ENCODE measurements at places on chromosomes 7 and 10.

GRCh38 chr7:114649689-114650088, 235.1 kb downstream of the FOXP2 start:
- DNase-seq: no peak

- no peak for DNase-seq
Observed at GRCh38 chr7:139721417-139721816, 56.4 kb downstream of the HIPK2 start.

GRCh38 chr10:115417585-115418265, 324.6 kb downstream of the ATRNL1 start:
- DNase-seq: peak; percentile 42

DNA sequence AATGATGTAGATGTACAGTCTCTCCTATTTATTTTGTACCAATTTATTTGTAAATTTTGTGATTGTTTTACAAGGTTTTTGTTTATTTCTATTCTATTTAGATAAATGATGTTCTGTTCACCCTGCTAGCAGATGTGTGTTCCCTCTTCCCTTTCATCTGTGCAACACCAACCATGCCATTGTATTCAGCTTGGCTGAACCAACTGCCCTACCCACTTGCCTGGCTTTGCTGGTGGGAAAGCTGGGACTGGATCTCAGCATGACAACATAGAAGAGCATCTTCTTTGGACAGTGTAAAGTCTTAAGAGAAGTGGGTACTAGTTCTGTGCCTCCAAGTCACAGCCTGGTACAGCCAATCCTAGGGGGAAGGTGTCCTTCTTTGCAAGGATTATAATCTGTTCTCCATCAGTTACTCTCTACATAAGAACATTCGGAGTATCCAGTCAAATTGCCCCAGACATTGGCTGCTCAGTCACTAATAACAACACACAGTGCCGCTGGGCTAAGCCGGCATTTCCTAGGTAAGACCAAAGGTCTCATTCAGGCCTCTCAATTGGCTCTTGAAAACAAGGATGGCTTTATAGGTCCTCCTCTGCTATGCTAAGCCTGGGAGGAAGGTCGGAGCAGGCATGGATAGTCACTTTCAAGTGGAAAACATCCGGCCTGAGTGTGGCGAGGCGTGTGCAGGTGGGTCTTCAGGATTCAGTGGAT, 109.7 kb downstream of the NT5C2 start:
- no peak for DNase-seq

DNA sequence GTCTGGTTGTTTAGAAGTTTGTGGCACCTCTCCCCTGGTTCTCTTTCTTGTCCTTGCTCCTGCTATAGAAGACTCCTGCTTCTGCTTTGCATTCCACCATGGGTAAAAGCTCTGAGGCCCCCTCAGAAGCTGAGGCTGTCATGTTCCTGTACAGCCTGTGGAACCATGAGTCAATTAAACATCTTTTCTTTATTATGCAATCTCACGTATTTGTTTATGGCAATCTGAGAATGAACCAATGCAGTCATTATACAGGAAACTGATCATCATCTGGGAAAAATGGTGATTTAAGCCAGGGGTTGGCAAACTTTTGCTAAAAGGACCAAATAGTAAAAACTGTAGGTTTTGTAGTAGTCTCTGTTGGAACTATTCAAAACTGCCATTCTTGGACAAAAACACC, 175.4 kb downstream of the CSTF2T start:
- no peak for DNase-seq

- peak; percentile 87 for DNase-seq
Observed at GRCh38 chr7:27677912-27678612, 15.4 kb upstream of the HIBADH start.

- DNase-seq: no peak
Observed at GRCh38 chr7:25553580-25554291, 325.4 kb upstream of the NPVF start.

GRCh38 chr7:95527776-95528250, 42.1 kb downstream of the ASB4 start:
- no peak for DNase-seq

- peak; percentile 40 for DNase-seq
Observed at GRCh38 chr7:151448261-151449252, 8.6 kb upstream of the CRYGN start.

DNA sequence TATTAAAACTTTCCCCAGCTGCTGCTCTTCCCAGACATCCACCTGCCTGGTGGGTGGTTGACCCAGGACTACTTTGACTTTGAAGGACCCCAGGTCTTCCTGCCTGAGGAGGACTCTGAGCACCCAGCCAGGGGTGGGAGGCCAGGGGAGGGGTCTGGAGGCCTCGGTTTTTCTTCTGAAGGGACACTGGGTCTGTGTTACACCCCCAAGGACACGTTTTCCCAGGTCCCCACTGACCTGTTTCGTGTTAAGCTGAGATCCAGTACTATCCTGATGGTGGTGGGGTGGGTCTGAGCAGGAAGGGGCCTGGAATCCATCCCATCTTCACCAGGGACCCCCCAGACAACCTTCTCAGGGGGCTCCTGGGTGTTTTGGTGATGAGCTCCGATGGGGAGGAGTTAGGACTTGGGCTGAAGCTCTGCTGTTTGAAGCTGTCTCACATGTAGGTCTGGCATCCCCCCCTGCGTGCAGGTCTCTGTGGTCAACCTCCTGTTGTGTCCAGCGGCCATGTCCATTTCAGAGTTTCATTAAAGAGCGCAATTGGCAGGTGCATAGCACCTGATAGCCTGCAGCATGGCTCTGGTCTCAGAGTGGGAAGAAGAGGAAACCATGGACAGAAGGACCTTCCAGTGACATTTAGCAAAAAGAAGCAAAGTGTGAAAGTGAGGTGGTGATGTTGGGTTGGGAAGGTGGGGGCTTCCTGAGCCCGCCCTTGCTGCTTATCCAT, 3.5 kb downstream of the JAKMIP3 start:
- DNase-seq: no peak

DNA sequence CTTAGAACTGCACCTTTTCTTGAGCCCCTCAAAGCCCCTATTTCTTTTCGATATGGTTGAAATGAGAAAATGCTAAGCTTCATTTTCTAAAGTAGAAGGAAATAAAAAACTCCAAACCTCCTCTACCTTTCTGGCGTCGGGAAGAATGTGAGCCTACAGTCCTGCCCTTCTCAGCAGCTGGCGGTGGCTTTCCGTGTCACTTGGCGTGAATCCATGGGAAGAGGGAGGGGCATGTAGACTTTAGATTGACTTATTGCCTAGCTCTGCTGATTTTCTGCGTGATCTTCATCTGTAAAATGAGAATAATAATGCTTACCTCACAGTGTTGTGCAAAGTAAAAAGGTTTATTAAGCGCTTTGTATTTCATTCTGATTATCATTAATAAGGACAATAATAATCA, 35.0 kb downstream of the PRR15 start:
- DNase-seq: no peak

- DNase-seq: peak; percentile 8
Observed at GRCh38 chr7:27774717-27775328, 34.9 kb downstream of the TAX1BP1 start.

DNA sequence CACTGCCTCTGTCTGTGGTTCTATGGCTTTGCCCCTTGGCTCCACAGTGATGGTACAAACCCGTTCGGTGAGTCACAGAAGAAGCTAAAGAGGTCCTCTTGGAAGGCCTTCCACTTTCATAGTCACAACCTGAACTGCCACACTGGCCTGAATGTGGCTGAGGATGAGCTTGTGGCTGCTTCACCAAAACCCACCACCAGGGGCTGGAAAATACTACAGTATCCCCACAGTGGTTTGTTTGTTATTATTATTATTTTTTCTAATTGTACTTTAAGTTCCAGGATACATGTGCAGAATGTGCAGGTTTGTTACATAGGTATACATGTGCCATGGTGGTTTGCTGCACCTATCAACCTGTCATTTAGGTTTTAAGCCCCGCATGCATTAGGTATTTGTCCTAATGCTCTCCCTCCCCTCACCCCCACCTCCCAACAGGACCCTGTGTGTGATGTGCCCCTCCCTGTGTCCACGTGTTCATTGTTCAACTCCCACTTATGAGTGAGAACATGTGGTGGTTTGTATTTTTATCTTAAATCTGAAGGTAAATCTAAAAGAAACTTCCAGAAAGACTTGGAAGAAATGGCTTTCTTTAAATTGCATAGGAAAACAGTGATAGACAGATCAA, 160.8 kb upstream of the NPSR1 start:
- DNase-seq: no peak
